Right forelimb (tissue), 1 donor: ENCODE measurements at places on chromosomes 7 and 10.

DNA sequence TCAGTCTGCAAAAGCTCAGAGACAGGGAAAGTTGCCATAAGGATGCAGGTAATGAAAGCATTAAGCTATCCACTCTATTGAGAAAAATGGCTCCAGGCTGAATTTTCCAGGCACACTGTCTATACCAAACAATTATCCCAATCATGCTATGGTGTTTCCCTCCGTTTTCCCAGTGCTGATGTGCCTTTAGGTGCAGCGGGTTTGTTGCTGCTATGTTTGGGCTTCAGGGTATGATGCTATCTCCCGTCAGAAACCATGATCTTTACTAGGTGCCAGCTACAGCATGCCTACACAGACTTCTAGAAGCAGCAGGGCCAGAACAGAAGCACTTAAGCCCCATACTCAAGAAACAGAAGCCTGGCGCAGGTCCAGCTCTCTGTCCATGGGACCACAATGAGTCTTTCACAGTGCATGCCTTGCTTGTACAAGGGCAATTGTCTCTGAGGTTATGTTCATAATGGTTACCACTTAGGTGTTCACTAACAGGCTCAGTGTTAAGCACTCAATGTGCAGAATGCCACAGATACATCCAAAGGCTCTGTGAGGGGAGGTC lies 19.4 kb downstream of the STEAP1B start:
- no peak for DNase-seq

GRCh38 chr7:69708857-69709256 lies 110.6 kb downstream of the AUTS2 start:
- DNase-seq = no peak

- no peak for DNase-seq
Observed at GRCh38 chr7:51261950-51262795, 54.4 kb downstream of the COBL start.

- DNase-seq = no peak
Observed at GRCh38 chr7:217781-218180, 25.4 kb downstream of the FAM20C start.

DNA sequence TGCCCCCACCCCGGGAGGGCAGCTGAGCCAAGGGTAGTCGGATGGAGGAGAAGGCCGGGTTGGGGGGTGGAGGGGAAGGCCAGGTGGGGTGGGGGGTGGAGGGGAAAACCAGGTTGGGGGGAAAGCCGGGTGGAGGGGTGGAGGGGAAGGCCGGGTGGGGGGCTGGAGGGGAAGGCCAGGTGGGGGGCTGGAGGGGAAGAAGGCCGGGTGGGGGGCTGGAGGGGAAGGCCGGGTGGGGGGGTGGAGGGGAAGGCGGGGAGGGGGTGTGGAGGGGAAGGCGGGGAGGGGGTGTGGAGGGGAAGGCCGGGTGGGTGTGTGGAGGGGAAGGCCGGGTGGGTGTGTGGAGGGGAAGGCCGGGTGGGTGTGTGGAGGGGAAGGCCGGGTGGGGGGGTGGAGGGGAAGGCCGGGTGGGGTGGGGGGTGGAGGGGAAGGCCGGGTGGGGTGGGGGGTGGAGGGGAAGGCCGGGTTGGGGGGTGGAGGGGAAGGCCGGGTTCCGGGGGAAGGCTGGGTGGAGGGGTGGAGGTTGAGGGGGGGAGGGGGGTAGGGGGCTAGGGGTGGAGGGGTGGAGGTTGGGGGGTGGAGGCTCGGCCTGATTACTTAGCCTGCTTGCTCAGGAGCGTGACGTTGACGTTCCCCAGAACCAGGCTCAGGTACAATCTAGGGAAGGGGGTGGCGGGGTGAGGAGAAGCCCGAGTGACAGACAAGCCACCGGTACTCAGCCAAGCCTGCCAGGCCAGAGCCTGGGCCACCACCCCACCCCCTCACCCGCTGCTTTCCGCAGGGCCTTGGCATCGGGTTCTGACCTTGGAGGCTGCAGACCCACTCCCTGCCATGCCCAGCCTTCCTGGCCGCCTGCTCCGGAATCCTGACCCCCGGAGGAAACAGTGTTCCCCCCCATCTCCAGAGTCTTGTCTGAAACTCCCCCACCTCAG lies 5.6 kb downstream of the TMEM120A start:
- peak; percentile 40 for DNase-seq

- no peak for DNase-seq
Observed at GRCh38 chr10:130464426-130464825, 328.2 kb downstream of the GLRX3 start.

DNA sequence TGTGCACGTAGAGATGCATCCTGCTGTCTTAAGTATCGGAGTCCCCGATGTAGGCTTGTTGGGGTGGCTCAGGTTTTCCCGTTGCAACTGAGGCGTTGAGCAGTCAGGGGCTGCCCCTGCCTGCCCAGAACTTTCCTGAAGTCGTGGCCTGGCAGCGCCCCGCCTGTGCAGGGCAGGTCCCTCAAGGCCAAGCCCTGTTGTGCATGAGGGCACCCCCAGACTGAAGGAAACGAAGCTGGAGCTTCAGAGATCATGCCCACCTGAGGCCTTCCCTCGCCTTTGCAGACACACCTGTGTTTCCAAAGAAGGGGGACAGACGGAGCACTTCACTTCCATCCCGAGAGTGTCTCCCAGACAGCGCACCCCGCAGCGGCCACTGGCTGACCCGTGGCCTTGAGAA lies 121.1 kb downstream of the NKX6-2 start:
- no peak for DNase-seq

DNA sequence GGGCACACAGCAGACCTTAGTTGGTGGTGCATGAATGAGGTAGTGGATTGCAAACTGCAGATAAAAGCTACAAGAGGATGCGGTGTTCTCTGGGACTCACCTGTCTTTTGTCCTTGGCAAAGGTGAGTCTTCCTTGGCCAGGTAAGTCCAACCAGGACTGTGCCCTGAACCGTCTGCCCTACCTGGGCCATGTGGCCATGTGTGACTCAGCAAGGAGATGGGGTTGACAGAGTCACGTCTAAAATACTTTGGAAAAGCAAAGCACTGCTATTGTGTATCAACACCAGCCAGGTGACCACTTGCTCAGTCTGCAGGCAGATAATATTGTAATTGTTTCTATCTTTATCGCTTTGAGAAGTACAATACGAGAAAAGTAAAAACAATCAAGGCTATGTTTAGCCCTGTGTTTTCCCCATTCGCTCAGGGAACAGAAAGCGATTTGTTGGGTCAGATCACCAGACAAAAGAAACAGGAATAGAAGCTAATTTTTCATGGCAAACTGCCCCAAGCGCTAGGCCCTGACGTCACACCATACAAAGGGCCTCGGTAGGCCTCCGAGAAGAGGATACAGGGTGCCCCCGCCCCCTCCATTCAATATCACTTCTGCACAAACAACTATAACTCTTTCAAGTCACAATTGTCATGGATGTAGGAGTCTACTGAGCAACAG lies 57.3 kb downstream of the FAM53B start:
- DNase-seq = no peak

GRCh38 chr10:26879744-26880143 lies 19.0 kb upstream of the ABI1 start:
- no peak for DNase-seq

DNA sequence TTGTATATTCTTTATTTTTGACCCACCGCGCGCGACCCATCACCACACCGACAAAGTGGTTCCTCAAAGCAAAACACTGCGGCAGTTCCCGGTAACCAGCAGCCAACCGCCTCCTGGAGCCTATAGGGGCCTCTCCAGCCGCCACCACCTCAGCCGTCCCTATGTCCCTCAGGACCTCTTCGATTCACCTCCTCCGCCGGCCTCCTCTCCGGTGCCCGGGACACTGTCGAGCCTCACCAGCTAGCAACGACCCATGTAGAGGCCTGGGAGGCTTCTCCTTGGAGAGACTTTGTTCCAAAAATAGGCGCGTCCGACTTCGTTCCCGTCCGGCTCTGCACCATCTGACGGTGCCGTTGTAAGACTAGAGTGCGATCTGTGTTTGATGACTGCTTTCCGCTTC lies 158.8 kb downstream of the HGF start:
- DNase-seq = no peak

DNA sequence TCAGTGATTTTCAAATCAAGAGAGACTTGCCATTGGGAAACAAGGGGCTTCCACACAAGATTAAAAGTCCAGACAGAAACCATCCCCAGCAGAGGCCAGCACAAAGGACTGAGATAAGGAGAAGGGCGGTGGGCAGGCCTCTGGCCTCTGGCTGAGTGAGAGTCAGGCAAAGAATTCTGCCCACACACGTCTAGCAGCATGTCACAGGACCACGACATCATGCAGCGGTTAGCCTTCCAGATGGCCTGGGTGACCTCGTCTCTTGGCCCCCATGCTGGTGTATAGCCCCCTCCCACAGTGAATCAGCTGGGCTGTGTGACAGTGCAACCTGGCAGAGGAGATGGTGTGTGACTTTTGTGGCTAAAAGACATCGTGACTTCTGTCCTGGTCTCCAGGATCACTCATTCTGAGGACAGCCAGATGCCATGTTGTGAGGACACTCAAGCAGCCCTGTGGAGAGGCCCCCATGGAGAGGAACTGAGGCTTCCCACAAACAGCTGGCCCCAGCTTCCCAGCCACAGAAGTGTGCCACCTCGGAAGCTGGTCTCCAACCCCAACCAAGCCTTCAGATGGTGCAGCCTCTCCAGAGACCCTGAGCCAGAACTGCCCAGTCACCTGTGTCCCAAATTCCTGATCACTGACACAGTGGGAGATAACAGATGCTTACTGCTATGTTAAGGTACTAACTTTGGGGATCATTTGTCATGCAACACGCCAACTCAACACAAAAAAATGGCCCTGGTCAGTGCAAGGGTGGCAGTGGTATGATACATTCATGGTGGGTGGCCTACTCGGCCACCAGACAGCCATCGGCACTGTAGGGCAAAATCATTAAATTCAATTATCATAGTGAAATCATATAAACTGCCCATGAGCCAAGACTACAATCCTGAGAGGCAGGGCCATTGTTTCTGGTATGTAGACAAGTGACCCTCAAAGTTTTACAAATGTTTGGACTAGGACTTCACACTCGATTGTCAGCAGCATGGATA lies 73.2 kb downstream of the TNS3 start:
- no peak for DNase-seq

GRCh38 chr10:86500846-86501245 lies 20.7 kb downstream of the WAPL start:
- DNase-seq = no peak
